Central memory CD4-positive, alpha-beta T cell (primary cell): ENCODE measurements at places on chromosomes 16 and 17.

GRCh38 chr17:76542984-76543383 lies 3.1 kb downstream of the PRCD start:
- no peak for DNase-seq

- no peak for DNase-seq
Measured at GRCh38 chr17:8846768-8847211, 20.7 kb downstream of the PIK3R6 start.

DNA sequence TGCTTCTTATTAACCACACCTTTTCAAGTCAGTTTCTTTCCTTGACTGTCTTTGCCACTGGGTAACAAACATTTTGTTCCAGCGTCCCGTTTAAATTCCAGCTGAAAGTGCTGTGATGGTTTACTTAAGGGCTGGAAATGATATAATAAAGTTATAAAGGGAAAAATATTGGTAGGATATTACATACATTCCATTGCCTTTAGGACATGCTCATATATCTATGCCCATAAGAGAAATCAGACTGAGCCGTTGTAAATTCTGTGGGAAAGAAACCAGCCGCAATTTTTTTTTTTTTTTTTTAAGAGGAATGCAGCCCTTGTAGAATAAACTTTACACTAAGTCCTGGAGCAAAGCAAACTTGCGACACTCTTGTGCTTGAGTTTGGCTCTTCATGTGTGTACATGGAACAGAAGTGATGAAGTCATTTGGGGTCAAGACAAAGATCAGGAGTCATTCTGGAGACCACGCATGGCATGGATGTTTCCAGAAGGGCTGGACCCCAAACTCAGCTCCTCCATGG lies 210.9 kb downstream of the XYLT1 start:
- DNase-seq, result no peak

GRCh38 chr16:55439101-55439690 lies 39.8 kb upstream of the MMP2 start:
- no peak for DNase-seq

GRCh38 chr16:55713103-55713502 lies 57.3 kb downstream of the SLC6A2 start:
- DNase-seq, result no peak

DNA sequence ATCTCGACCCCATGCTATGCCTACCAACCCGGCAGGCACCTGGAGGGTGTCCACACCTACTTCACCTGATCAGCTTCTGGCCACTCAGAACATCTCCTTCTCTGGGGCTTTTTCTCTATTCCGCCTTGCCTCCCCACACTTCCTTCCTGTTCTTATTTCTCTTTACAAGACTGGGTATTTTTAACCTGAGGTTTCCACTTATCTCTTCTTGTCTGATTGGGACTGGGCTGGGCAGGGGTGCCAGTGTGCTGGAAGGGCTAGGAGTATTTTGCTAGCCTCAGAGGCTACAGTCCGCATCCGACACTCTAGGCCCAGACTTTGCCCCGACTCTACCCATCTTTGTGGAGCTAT lies 26.2 kb upstream of the ZNF652 start:
- DNase-seq, result peak; percentile 66

- no peak for DNase-seq
Measured at GRCh38 chr17:49734515-49735490, 27.0 kb upstream of the SLC35B1 start.

GRCh38 chr17:74898376-74898946 lies 5.0 kb upstream of the FADS6 start:
- no peak for DNase-seq

- no peak for DNase-seq
Measured at GRCh38 chr17:61834610-61835009, 28.7 kb downstream of the BRIP1 start.

- no peak for DNase-seq
Measured at GRCh38 chr17:63480192-63480784, 3.4 kb downstream of the ACE start.

GRCh38 chr16:27685807-27686206 lies 135.9 kb downstream of the KATNIP start:
- DNase-seq, result no peak

- DNase-seq, result no peak
Measured at GRCh38 chr16:6853565-6853964, 479.1 kb upstream of the RBFOX1 start.

DNA sequence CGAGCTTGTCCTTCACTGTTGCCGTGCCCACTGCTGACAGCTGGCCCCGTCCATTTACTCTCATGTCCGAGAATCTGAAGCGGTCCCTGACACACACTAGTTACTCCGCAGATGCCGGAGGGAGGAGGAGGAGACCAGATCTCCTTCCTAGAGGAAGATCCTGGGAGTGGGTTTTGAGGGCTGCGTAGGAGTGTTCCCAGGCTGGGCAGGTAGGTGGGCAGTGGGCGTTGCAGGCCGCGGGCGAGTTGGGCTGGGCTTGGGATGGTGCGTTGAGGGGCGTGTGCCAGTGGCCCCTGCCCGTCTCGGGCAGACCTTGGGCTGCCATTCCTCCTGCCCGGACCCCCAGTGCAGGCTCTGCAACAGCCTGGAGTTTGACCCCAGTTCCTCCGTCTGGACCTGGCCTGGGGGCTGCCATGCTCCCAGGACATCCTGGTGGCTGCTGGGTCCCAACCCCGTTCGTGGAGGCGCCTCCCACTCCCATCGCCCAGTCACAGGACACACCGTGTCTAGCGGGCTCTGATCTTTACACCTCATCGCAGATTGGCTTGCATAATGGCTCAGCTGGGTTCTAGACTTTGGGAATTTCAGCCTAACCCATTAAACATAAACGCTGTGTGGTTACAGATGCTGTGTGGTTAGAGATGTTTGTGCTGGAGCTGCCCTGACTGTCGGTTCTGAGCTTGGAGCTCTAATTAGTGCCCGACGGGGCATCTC lies 22.8 kb downstream of the CACNA1H start:
- DNase-seq, result no peak

- peak; percentile 21 for DNase-seq
Measured at GRCh38 chr16:21950782-21951521, 2.2 kb upstream of the UQCRC2 start.

DNA sequence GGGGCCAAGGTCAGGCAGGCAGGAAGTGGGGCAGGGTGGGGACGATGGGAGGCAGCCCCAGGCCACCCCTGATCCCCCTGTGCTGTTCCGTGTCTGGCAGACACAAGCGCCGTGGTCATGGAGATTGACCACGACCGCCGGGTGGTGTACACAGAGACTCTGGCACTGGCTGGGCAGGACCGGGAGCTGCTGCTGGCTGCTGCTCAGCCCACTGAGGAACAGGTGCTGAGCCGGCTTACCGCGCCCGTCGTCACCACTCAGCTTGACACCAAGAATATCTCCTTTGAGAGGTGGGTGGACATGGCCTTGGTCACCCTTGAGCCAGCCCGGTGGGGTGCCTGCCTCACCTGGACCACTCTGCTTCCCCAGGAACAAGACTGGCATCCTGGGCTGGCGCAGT lies 13.7 kb downstream of the CORO6 start:
- no peak for DNase-seq

- no peak for DNase-seq
Measured at GRCh38 chr16:82888591-82889001, 261.8 kb downstream of the CDH13 start.
